Fibroblast of the aortic adventitia (primary cell): ENCODE measurements at places on chromosomes 1 and 21.

- peak; percentile 53 for DNase-seq
These were observed 4.9 kb downstream of the PBX1 start for GRCh38 chr1:164563721-164564360.

DNA sequence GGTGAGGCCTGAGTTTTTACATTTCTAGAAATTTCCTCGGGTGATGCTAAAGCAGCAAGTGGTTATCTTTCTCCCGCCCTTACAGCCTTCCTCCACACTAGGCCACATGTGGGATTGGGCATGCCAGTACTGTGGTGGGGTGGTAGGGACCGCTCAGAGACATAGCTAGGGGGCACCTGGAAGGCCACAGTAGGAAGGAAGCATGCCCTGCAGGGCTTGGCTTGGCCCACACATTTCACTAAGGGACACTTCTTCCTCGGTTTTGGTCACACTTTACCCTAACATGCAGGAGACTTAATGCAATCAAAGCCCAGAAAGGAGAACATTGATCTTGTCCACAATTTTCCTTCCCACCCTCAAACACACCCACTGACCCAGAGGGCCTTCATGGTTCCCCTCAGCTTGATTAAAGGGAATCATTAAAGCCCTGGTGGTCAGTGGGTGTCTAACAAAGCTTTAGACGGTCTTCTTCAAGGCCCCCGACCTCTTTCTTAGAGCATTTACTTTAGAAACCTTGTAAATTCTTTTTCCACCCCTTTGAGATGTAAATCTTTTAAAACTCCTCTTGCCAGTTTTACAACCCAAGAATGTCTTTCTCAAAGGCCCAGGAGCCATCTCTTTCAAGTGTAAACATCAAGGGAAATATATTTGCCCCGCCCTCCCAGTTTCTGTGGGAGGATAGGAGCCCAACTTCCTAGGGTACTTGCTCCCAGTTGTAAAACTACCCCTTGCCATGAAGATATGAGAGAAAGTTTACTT lies 246.4 kb upstream of the PTBP2 start:
- DNase-seq = no peak

GRCh38 chr1:231976231-231976630 lies 349.6 kb downstream of the DISC1 start:
- DNase-seq = no peak

- DNase-seq = no peak
These were observed 51.0 kb downstream of the C4BPA start for GRCh38 chr1:207155028-207155427.

- no peak for DNase-seq
These were observed 24.7 kb downstream of the SDE2 start for GRCh38 chr1:225974454-225974853.

DNA sequence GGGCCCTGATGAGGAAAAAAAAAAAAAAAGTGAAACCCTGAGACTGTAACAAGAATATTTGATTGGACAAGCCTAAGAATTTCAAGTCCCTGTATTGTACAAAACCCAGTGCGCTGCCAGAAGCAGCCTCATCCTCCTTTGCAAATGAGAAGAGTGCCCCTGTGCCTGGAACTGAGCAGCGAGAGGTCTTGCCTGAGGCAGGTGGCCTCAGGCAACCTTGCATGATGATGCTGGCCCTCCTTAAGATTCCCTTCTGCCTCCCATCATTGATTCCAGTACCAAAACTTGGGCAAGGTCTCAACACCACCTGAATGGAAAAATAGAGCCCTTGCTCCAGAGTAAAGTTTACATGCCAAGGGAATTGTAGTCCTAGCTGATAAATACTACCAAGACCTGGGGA lies 129.6 kb upstream of the RAB4A start:
- no peak for DNase-seq
